ENCODE measurements at places on chromosomes 2 and 18.

- DNase-seq, result no peak
Observed at GRCh38 chr2:32719430-32719829, 91.6 kb downstream of the TTC27 start.

- peak; percentile 49 for DNase-seq
Observed at GRCh38 chr18:68448736-68449135, 266.2 kb downstream of the TMX3 start.

- no peak for DNase-seq
Observed at GRCh38 chr18:23897291-23897690, 117.3 kb upstream of the TTC39C start.

DNA sequence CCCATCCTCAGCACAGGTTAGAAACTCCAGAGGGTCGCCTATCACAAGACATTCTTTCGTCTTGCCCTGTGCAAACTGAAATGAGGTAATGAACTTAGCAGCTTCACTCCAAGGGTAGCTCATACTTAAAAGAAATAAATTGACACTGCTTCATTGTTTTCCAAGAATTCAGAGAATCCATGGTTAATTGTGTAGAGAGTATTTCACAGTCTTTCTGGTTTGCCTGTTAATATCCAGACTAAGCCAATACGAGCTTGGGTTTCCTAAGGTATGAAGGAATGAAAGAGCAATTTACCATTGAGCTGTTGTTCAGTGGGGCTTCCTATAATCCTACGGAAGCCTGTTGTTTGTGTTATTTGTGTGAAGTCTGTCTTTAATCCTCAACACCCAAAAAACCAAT is 58.7 kb downstream of the FAM124B start:
- DNase-seq, result no peak

GRCh38 chr2:171210864-171211431 is 50.3 kb upstream of the TLK1 start:
- DNase-seq, result peak; percentile 17

GRCh38 chr18:39751161-39751560 is 2185.6 kb upstream of the CELF4 start:
- no peak for DNase-seq

DNA sequence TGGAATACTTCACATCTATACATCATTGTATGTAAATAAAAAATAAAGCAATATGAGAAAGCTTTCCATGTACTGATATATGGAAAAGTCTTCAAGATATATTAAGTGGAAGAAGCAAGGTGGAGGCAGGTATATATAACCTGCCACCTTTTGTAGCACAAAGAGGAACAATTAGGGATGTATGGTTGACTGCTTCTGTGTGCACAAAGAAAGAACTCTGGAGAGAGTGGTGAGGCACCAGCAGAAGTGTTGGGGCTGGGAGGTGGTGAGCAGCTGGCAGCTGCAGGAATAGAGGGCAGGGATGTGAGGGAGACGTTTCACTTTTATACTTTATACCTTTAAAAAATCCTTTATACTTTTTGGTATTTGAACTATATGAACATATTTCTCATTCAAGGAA is 26.1 kb downstream of the KIF5C start:
- no peak for DNase-seq

GRCh38 chr2:118627156-118627555 is 220.3 kb downstream of the EN1 start:
- DNase-seq, result no peak

GRCh38 chr2:9347411-9347881 is 75.9 kb downstream of the ITGB1BP1 start:
- no peak for DNase-seq

- DNase-seq, result peak; percentile 82
Observed at GRCh38 chr2:65024149-65024829, 31.9 kb upstream of the CEP68 start.

- no peak for DNase-seq
Observed at GRCh38 chr2:223058952-223059716, 7.1 kb downstream of the KCNE4 start.

DNA sequence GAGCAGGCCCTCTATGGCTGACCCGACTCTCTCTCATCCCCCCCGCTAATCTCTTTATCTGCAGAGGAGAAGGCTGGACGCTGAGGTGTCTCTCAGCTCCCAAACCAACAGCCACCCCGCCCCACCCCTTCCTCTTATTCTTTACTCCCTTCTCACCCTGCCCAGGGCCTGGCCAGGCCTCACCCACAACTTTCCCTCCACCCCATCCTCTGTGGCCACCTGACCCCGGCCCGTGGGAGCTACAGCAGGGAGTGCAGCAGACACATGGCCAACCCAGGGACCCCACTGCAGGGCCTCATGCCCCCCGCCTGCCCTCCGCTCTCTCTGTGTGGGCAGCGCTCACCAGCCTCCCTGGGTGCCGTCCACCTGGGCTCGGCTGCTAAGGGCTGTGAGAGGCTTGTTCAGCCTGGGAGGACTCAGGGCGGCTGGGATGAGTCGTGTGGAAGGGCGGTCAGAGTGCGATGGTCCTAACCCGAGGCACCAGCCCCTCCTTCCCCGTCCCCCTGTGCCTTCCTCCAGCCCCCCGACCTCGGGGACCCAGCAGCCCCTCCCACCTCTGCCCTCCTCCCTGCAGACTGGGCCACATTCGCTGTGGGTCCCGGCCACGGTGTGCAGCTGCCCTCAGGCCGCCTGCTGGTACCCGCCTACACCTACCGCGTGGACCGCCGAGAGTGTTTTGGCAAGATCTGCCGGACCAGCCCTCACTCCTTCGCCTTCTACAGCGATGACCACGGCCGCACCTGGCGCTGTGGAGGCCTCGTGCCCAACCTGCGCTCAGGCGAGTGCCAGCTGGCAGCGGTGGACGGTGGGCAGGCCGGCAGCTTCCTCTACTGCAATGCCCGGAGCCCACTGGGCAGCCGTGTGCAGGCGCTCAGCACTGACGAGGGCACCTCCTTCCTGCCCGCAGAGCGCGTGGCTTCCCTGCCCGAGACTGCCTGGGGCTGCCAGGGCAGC is 6.8 kb downstream of the NEU4 start:
- DNase-seq, result no peak

- DNase-seq, result peak; percentile 66
Observed at GRCh38 chr2:46985512-46985911, 69.9 kb upstream of the MCFD2 start.

- no peak for DNase-seq
Observed at GRCh38 chr18:2881840-2882195, 35.0 kb downstream of the EMILIN2 start.

DNA sequence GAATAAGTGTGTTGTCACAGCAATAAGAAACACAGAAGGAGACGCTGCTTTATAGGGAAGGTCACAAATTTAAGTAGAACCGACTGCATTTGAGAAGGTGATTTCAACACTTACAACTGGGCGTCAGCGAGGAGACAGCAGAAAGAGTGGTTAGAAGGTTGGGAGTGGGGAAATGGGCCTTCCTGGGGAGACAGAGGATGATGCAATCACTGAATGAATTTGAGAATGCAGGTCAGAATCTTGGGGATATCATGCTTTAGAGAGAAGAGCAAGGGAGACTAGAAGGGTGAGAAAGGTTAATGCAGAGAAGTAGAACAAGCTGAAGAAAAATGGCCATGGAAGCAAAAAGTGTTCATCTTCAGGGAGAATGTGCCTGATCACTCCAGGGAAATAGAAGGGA is 616.1 kb upstream of the FAM98A start:
- no peak for DNase-seq

- DNase-seq, result no peak
Observed at GRCh38 chr2:71811726-71812125, 335.9 kb downstream of the CYP26B1 start.

- no peak for DNase-seq
Observed at GRCh38 chr2:3099860-3100234, 277.8 kb downstream of the EIPR1 start.

DNA sequence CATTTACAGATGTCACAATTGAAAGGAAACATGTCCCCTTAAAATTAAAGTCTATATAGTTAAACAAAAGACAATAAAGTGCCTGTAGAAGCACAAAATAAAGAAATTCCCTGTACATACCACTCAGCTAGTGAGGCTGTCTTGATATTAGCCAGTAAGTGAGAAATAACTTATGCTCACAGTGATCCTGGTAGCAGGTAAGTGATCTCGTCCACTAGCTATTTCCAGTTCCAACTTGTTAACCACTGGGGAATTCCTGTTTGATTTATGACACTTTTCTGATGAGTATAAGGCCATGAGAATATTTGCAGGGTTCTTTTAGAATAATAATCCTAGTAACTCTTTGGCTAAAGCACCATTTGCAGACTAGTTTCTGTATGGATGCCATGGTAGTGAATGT is 127.9 kb upstream of the PGAP1 start:
- peak; percentile 14 for DNase-seq

DNA sequence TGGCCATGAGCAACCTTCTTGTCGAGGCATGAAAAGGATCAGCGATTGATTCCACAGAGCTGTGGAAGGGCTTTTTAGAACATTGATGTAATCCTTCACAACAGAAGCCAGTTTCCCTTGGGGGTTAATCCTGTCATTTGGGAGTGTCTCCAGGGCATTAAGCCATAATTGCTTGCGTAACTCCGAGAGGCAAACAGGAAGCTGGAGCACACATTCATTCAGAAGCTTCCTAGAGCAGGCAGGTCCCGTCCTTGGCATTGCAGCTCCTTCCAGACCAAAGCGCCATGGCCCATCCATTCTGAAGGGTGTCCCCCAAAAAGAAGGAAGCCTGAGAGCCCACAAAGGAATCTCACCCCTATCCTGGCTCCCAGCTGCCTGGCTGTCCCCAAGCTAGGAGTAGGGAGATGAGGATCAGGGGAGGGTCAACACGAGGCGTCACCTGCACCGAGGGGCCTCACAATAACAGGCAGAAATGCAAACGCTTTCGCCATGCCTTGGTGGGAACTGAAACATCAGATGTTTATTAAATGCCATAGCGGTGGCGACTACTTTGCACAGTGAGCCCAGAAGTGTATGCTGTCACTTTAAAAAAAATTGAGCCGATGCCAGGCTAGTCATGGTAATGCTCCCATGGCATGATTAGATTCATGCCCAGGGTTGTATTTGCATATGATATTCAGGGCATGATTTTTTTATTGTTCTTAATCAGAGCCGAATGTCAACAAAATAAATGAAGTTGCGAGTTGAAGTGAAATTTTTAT is 339.4 kb downstream of the BCL11A start:
- no peak for DNase-seq

DNA sequence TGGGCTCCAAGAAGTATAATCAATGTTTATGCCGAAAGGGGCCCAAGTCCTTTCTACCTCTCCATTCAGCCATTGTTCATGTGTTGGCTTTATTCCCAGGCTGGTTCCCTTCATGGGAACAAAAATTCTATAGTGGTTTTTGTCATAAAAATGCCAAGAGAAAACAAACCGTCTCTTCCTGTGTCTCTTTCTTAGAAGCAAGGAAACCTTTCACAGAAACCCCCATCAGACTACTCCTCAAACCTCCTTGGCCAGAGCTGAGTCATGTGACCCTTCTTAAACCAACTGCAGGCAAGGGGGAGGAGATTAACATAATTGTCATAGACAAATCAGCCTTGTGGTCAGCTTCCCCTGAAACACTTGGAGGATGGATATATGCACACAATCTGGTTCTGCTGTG is 75.1 kb upstream of the TANK start:
- peak; percentile 44 for DNase-seq

DNA sequence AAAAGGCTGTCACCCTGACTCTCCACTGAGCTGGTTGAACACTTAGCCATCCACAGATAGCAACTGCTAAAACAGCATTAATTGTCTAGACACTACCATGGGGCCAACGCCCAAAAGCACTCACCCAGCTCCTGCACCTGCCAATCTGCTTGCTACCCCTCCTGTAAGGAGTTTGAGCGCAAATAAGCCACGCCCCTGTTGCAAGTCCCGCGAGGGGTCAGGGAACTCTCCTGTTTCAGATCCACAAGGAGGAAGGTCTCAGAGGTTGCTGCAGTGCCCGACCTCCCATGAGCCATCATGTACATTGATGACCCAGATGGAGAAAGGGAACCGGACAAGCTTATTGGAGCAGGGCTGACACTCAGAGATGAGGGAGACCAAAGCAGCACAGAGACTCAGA is 106.8 kb downstream of the ZNF516 start:
- DNase-seq, result no peak

DNA sequence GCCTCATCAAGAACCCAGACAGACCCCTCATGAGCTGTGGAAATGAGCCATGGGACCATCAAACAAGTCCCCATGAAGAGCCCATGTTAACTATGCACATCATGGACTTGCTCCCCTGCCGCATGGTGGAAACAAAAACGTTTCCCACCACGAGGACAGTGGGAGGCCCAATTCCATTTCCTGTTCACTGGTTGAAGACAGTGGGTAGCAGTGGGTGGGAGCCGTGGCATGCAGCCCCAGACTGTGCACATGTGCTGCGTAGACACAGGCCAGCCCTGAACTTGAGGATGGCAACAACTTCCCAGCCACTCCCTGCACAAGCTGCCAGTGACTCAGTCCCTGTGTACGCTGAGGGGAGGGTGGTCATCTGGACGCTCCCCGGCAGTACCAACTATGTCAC is 108.4 kb upstream of the LMAN1 start:
- DNase-seq, result no peak

GRCh38 chr2:223771475-223771874 is 65.9 kb downstream of the AP1S3 start:
- no peak for DNase-seq

GRCh38 chr2:238114331-238114841 is 14.2 kb downstream of the ESPNL start:
- no peak for DNase-seq

GRCh38 chr18:44853430-44853829 is 172.7 kb downstream of the SETBP1 start:
- DNase-seq, result no peak

DNA sequence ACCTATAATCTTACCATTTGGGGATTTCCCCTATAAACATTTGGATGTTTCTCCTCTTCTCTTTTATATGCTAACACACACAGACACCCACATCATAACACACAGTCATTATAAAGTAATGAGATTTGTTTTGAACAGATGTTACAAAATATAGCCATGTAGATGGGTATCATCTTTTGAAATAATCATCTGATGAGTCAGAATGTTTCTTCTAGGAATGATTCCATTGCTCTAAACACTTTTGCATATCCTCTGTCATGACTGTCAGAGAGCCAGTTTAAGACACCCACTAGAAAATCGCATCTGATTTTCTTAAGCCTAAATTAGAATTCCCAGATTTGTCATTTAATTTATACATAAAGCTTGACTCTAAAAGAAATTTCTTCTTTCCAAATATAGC is 442.6 kb downstream of the CMPK2 start:
- no peak for DNase-seq

GRCh38 chr2:40820319-40820718 is 368.4 kb upstream of the SLC8A1 start:
- peak; percentile 1 for DNase-seq

- no peak for DNase-seq
Observed at GRCh38 chr2:174856447-174856846, 92.2 kb upstream of the CHRNA1 start.

Measured in RPMI7951 (cell line).